Dermis microvascular lymphatic vessel endothelial cell (primary cell): ENCODE measurements at places on chromosomes 11 and 22.
A peak's percentile ranks its signal among the peaks of the same experiment; 100 is the strongest.

DNA sequence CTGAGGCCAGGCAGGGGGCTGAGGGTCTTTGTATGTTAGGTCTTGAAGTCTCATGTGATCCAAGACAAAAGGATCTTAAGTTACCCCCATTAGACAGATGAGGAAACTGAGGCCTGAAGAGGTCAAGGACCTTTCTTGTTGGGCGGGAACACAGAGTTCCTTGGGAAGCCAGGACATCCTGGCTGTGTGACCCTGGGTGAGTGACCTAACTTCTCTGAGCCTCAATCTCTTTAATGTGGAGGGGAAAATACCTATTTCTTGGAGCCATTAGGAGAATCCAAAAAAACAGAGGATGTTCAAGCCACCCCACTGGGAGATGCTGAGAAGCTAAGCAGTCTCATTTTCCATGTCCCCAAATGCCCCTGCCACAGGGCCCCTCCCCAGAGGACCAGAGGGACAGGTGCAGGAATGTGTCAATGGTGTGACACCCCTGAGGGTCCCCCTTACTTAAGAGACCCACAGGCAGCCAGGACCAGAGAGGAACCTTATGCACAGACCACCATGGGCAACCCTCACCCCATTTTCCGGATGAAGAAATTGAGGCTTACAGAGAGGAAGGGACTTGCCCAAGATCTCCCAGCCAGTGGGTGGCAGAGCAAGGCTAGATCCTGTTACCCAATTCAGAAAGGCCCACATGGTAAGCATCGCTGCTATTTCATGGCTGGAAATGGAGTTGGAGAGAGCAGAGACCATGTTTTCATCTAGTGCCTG, 8.0 kb downstream of the RAC2 start:
- DNase-seq, result no peak

GRCh38 chr11:35822815-35823495, 120.9 kb upstream of the LDLRAD3 start:
- no peak for DNase-seq

- peak; percentile 49 for DNase-seq
These were observed 116.6 kb upstream of the BID start for GRCh38 chr22:17890892-17891291.

GRCh38 chr11:88208745-88209144, 33.5 kb upstream of the RAB38 start:
- no peak for DNase-seq

- no peak for DNase-seq
These were observed 1179.8 kb downstream of the BRD1 start for GRCh38 chr22:48647606-48648515.

DNA sequence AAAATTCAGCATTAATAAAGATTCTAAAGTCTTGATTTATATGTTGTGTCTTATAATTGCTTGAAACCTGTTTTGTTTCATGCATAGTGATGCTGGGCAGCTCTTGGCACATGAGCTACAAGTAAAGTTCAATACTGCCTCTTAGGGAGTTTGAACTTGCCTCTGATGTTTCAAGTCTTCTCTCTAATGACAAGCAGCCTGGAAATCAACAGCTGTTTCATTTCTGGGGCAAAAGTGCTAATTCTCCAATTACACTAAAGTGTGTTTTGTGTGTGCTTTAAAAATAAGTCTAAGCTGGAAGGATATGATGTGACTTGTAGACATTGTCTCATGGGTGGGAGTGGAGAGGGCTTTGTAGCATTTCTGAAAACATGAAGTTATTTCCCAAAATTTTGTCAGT, 23.7 kb upstream of the SESN3 start:
- no peak for DNase-seq

GRCh38 chr11:126748793-126749192, 251.8 kb downstream of the KIRREL3 start:
- DNase-seq, result no peak

DNA sequence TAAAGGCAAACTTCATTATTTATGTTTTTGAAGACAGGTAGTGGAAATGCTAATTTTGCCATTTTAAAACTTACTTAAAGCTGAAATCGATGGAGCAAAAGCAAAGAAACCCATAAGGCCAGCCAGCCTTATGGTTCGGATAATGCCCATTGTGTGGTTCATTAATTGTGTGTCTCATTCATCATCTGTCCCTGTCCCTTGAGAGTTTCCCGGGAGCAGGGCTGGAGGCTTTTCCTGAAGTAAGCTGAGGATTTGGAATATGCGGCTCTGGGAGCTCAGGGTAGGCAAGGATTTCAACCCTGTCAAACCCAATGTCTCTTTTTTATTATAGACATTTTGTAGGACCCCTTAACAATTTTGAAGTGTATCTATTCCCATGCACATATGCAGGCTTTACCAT, 790.0 kb upstream of the KIRREL3 start:
- DNase-seq, result no peak

DNA sequence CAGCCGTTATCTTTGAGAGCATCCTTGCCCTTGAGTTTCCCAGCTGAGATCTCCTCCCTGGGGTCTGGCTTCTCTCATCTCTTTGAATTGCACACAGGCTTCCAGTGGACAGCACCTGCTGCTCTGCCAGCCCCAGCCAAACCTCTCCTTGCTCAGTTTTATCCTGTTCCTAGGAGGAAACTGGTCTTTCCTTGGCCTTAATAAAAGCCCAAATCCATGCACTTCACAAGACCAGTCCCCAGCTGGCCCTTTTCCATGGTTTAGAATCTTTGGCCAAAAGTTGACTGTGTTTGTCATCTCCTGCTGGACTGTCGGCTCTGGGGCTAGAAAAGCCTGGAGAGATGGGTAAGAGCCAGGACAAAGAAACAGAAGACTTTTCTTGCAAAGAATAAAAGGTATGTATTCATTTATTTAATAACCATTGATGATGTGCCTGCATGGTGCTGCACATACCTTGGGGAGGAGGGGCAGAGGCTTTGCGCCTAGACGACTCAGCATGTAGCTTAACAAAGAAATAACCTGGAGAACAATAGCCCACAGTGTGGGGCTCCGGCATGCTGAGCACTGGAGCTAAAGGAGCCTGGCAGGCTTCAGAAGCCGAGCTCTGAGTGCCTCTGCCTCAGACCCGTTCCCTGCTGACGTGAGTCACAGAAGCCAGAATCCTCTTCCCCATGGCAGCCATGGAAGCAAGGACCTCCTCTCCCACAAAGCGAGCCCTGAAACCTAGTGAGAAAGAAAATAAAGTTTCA, 319.3 kb upstream of the B3GAT1 start:
- no peak for DNase-seq

- no peak for DNase-seq
These were observed 109.9 kb upstream of the CADM1 start for GRCh38 chr11:115613986-115614632.

DNA sequence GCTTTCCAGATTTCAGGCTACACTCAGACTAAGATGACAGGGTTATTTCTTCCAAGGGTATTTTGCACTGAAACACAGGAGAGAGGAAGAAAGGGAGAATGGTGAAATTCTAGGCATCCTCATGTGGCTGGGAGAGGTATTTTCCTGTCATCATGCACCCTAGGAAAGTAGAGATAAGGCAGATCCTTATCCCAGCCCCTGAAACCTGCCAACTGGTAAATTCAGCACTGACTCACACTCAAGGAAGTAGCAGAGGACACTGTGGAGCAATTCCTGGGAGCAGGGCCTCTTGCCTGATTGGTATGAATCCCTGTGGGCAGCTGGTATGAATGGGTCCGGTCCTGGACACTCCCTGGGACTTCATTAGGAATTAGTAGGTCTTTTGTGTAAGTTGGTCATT, 37.6 kb upstream of the SLC5A1 start:
- no peak for DNase-seq

DNA sequence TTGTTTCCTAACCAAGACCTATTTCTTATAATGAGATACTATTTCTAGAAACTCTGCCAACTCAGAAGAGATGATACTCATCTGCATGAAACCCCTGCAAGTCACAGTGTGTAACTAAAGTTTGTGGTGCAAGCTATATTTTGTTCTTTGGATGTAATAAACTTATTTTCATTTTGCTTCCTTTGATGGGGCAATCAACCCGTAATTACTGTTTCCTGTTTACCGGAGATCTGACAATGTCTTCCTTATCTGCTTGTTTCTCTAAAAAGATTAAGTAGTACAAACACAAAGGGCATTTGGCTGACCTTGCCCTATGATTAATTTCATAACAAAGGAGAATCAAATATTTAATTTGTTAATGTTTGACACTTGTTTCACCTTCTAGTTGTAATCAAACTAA, 846.6 kb upstream of the ANO3 start:
- DNase-seq, result no peak

DNA sequence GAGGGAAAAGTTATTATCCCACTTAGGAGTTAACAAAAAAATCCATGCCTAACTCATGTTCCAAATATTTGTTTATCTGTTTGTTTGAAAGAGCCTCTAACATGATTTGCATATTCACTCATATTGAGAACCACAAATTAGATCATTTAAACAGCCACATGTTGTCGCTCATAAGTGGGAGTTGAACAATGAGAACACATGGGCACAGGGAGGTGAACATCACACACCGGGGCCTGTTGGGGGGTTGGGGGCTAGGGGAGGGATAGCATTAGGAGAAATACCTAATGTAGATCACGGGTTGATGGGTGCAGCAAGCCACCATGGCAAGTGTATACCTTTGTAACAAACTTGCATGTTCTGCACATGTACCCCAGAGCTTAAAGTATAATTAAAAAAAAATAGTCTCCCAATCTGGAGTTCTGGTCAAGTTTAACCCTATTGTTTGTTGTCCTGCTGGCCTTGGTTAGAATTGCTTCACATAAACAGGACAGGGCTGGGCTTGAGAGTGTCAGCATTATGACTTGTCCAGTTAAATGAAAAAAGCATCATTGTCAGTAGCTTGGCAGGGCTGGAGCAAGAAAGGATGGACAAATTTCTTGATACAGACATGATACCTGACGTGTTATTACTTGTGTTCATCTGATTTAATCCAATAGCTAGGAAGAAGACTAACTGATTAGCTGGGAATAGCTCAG, 57.8 kb upstream of the PSMA1 start:
- no peak for DNase-seq

GRCh38 chr22:42720263-42721044, at the start of gene A4GALT:
TSS of gene A4GALT (minus strand) at chr22:42720870. CDS start at chr22:42693951, 26,919 bp downstream.
- no peak for DNase-seq

DNA sequence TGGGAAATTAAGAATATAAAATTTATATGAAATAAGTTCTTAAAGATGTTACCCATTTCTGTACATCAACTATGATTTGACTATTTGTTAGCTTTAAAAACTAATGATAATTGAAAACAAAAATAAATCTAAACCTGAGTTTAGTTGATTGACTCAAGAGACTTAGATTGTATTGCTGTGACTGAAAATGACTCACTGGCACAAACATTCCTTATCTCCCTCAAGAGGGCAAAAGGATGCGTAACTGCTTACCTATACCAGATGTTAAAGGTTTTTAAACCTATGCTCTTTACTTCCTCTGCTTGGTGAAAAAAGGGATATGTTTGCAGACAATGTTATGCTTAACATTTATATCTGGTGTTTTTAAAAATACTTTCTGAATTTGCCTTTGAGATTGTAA, 30.3 kb downstream of the ATM start:
- peak; percentile 41 for DNase-seq

GRCh38 chr22:44884968-44885805, 124.6 kb downstream of the PHF21B start:
- no peak for DNase-seq

DNA sequence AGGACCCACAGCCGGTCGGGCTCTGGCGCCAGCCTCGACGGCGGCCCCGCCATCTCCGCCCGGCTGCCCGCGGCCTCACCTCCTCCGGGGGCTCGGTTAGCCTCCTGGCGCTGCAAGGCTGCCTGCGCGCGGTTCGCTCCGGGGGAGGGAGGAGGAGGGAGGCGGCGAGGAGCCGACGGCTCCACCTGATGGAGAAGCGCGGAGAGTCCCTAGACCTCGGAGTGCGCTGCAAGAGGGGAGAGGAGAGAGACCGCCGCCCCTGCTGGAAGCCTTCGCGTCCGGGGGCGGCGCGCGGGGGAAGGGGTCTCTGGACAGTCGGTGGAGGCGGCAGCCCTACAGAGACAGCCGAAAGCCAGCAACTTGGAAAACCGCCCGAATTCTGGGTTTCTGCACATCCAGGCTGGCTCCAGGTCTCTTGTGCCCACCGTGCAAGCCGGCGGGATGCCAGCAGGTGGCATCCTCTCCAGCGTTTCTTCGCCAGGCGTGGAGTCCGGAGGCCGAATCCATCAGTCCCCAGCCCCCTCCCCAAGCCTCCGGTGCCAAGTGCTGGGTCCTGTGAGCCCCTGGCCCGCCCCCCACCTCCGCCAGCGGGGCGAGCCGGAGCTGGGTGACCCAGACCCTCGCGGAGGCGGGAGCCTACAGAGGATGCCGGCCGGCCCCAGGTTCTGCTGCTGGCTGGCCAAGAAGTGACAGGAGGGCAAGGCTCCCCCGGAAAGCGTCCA, 2.9 kb upstream of the KIRREL3 start:
- no peak for DNase-seq

- DNase-seq, result peak; percentile 48
These were observed 1.0 kb downstream of the ANKRD42 start for GRCh38 chr11:83194281-83195142.

GRCh38 chr22:23820748-23821211, 18.0 kb downstream of the DERL3 start:
- DNase-seq, result no peak

GRCh38 chr11:68025047-68025446, 5.4 kb upstream of the NDUFS8 start:
- DNase-seq, result no peak

- DNase-seq, result no peak
These were observed 76.4 kb upstream of the MTNR1B start for GRCh38 chr11:92892802-92893684.

- no peak for DNase-seq
These were observed 71.1 kb downstream of the STIM1 start for GRCh38 chr11:3926458-3927095.

DNA sequence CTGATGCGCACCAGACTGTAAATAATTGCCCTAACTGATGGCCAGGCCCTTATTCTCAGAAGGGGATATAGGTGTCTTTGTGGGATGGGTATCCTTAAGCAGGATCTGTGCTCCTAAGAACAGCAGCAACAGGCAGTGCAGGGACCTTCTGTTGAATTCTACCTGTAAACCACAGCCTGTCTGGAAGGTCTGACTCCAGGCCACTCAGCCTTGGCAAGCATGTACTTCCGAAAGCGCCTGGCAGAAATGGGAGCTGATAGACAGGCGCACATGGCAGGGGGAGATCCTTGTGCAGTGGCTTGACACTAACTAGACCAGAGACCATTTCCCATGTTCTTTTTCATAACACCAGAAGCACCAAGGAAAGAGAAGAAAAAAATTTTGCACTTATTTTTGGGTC, 59.0 kb downstream of the C22orf31 start:
- DNase-seq, result no peak

DNA sequence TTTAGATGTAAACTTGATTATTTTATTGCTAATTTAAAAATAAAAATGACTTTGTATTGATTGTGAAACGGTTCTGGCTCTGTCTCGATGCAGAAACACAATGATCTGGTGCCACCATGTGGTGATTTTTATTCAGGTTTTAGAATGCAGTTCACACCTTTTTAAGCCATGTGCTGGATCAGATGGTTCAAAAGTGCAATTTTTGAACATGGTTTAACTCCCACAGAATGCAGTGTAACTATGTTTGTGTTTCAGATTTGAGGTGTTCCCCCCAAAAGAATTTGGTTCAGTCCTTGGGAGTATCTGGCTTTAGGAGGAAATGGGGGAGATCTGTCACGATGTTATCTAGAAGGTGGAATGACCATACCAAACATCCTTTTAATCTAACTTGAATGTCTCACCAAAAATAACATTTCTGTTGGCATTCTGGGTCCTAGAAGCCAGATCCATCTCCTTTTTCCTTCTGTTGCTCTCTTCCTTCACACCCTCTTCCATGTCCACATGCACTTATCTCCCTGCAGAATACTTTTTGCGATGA, 7.9 kb downstream of the MRPL16 start:
- peak; percentile 53 for DNase-seq

- no peak for DNase-seq
These were observed 18.2 kb upstream of the C22orf42 start for GRCh38 chr22:32177221-32177765.

- DNase-seq, result peak; percentile 11
These were observed 39.2 kb upstream of the IGLL5 start for GRCh38 chr22:22848364-22848866.
